ENCODE measurements at places on chromosomes 12 and 14.

DNA sequence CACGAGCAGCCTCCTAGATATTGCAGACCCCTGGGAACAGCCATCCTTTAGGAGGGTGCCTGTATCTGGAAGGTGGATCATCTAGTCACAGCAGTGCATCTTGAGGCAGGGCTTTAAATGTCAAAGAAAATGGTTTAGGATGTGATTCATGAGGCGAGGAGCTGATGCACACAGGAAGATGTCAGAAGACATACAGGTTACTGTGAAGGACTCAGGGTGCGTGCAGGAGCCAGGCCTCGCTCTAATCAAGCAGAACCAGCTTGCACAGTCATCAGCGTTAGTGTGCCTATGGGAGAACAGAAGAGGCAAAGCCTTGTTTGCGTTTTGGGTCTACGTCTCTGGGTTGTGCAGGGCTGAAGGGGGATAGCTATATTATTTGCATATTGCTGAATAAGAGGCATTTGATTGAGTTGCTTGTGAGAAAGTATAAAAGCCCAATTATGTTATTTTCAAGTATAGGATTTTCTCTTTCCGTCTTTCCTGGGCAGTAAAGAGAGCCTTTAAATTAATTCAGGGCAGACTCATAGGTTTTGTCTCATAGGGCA, 77.3 kb upstream of the RPH3A start:
- DNase-seq: no peak

DNA sequence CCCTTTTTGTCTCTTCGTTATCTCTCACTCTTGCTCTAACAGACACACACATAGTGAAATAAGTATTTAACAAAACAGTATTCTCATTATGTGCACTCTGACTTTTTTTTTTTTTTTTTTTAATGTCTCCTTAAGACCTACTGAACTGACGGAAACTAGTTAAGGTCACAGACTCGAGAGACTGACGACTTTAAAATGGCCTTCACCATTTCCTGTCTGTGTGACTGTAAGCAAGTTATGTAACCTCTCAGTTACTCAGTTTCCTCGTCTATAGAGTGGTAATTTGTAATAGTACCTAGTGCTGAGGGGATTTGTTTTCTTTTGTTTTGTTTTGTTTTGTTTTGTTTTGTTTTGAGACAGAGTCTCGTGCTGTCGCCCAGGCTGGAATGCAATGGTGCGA, 284.8 kb downstream of the FBXL14 start:
- no peak for DNase-seq

DNA sequence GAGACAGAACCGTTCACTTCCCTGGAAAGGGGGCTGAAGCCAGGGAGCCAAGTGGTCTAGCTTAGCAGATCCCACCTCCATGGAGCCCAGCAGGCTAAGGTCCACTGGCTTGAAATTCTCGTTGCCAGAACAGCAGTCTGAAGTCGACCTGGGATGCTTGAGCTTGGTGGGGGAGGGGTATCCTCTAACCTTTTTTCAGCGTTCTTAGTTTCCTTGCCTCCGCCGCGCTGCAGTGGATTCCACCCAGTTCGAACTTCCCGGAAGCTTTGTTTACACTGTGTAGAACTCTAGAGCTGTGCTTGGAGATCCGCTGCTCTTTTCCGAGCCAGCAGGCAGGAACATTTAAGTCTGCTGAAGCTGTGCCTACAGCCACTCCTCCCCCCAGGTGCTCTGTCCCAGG, 45.2 kb upstream of the FKBP4 start:
- DNase-seq: no peak

GRCh38 chr14:86938320-86938719, 1054.7 kb downstream of the GALC start:
- DNase-seq: no peak

DNA sequence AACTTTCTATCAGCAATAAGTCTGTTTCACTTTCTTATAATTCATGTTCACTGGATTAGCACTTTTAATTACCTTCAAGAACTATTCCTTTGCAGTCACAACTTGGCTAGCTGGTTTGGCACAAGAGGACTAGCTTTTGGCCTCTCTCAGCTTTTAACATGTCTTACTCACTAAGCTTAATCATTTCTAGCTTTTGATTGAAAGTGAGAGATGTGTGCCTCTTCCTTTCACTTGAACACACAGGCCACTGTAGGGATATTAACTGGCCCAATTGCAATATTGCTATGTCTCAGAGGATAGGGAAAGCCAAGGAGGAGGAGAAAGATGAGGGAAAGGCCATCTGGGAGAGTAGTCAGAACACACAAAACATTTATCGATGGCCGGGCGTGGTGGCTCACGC, 92.7 kb downstream of the PRICKLE1 start:
- no peak for DNase-seq

DNA sequence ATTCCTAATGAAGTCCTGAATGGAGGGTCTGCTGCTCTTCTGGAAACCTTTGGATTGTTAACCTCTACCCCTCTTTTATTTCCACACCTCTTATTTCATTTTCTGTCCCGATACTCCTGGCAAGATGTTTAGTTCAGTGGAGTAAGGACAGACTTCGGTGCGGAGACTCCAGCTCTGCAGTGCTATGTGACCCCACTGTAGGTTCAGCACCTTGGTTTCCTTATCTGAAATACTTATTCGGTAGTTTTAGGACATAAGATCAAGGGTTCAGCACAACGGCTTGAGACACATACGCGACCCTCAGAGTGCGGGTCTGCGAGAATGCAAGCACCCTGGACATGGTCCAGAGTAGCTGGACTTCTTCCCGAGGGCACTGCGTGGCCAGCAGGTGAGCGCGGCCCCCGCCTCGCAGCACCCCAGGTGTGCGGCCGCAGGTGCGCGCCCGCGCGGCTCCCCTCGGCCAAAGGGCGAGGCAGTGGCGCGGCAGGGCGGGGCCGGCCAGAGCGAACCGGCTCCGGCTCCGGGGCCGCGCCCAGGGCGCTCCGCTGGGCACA, 465 bp upstream of the FGD4 start:
- no peak for DNase-seq

DNA sequence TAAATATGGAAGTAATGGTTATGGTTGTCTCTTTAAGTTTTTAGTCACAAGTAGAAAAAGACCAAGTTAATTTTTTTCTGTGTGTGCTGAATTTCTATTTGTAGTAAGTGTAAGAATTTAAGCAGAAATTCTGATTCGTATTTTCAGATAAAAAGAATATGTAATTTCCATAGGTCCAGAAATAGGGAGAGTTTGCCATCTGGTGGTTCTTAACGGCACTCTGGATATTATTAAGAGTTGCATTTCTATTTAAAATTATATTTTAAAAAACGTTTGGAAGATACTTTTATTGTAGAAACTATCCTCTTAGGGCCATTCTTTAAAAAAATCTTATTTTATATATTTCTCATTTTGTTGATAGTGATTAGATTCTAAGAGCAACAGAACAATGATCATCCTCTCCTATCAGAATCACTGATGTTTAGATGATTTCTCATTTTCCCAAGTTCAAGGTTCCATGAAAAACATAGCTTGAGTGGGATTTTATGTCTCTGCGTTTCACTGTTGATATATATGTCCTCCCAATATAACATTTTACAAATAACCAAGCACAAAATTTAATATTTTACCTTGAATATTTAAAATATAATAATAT, 88.3 kb downstream of the LRRK2 start:
- no peak for DNase-seq

DNA sequence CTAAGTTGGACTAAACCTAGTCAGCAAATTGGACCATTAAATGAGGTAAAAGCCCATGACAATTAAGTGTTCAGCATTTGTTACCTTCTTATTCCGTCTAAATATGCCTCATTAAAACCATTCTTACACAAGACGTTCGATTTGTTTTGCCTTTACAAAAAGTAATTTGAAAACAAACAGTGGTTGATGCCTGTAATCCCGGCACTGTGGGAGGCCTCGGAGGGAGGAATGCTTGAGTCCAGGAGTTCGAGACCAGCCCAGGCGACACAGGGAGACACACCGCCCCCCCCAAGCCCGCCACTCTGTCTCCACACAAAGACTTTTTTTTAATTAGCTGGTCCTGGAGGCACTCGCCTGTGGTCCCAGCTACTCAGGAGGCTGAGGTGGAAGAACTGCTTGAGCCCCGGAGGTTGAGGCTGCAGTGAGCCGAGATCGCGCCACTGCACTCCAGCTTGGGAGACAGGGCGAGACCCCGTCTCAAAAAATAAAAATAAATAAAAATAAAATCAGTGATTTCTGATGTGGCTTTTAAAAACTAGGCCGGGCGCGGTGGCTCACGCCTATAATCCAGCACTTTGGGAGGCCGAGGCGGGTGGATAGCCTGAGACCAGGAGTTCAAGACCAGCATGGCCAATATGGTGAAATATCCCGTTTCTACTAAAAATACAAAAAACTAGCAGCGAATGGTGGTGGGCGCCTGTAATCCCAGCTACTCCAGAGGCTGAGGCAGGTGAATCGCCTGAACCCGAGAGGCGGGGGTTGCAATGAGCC, 856 bp upstream of the EIF4B start:
- DNase-seq: no peak

DNA sequence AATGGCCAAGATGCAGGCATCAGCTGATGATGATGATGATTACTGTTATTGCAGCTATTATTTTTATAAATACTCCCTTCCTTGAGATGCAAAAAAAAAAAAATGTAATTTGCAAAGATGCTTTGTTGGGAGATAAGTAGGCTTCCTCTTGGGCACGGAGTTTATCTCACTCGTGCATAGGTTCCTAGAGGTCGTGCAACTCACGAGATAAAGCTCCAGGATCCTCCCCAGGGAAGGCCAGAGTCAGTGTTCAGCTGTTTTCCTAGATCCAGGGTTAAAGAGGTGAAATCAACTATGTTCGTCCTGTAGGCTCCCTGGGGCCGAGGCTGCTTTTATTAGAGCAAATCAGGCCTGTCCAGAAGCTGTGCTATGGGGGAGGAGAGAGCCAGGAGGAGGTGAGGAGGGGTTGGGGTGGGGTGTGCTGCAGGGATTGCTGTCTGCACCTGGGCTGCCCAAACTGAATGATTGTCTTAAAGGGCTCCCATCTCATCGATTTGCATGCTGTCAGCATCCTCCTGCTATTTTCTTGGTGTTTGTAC, 270.3 kb downstream of the NRXN3 start:
- no peak for DNase-seq

DNA sequence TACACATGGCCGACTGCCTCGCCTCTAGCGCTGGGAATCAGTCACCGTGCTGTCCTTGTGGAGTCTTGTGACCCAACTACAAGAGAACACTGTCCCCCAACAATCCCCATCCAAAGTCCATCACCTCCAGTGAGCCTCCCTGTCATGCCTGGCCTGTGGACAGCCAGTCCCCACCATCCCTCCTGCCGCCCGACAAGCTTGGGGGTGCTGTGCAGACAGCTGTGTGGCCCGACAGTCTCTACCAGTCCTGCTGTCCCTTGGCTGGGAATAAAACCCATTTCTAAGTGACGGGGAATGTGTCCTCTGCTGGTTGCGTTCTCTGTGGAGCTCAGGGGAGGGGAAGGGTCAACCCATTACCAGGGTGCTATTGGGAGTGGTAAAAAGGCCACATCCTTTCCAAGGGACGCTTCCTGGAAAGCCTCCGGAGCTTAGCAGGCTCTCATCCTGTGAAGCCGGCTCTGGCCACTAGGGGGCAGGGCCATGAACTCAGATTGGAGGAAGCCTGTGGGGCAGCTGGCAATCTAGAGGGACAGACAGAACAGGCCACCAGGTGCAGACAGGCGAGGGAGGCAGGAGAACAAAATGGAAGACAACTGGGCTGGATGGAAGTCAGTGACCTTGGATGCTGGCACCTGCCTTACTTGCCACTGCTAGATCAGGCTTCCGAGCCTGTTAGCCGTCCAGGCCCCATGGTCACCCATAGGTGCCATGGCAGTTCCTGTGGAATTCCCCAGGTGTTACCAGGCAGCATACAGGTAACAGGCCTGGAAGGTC, 12.0 kb upstream of the BLTP3B start:
- no peak for DNase-seq

DNA sequence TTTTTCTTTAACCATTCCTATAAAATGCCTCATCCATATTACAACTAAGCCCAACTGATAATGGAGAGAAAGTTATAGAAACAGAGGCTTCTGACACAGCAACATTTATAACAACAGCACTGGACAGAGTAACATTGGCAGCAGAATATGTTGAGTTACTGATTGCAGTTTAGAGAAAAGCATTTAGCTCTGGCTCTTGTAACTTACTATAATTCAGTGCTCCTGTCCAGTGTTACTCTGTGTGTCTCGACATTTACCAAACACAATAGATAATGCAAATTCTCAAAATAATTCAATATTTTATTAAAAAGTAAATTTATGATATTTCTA, 356.1 kb downstream of the CEP128 start:
- no peak for DNase-seq

GRCh38 chr12:109737631-109738030, 24.0 kb downstream of the FAM222A start:
- no peak for DNase-seq

DNA sequence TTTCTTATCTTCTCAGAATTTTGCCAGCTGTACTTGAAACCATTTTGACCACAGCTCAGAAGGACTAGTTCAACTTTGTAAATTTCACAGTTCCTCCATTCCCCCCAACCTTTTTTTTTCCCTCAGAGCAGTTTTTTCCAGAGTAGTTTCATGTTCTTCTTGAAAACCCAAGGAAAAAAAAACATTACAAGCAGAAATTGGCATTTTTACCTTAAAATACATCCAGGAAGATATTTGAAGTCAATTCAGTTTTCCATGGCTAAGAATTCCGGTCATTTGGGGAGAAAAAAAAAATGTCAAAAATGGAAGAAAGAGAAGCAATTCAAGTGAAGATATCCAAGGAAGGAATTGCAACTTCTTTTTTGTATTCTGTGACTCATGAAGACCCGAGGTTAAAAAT, 39.5 kb downstream of the SYNE2 start:
- no peak for DNase-seq

- DNase-seq: no peak
These were observed 111.0 kb downstream of the SLC25A47 start for GRCh38 chr14:100434033-100434601.

GRCh38 chr14:80535171-80535570, 323.9 kb upstream of the DIO2 start:
- no peak for DNase-seq

DNA sequence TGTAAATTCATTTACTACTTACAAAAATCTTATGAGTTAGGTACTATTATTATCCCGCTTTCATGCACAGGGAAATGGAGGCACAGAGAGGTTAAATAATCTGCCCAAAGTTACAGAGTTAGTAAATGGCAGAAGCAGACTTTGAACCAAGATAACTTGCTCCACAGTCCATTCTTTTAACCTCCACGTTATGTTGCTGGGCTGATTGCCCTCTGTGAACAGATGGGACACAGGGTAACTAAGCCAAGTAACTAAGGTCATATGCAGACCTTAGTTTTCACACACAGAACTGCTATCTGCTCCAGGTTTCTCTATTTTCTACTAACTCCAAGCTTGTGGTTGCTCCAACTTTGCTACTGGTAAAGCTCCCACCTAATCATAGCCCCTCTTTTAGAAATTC, 147.1 kb upstream of the IFNG-AS1 start:
- DNase-seq: no peak

GRCh38 chr14:61342486-61342885, 21.1 kb downstream of the PRKCH start:
- DNase-seq: no peak
